NCI-H1105 (cell line): ENCODE measurements at places on chromosomes 13 and 19.

DNA sequence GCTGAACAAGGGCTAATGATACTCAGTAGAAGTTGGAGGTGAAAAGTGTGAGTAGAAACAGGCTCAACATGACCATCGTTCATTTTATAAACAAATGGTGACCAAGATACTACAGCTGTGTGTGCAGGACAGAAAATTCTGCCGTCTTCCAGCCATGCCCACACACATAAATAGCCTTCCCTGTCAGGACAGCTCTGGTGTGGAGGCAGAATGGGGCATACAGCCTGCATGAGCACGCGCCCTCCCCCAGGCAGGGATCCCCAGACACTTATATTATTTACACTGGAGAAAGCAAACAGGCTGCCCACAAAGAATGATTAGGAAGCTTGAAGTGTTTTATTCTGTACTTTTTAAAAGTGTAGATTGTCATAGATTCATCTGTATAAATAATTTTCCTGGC lies 20.4 kb downstream of the GJA3 start:
- DNase-seq: no peak

DNA sequence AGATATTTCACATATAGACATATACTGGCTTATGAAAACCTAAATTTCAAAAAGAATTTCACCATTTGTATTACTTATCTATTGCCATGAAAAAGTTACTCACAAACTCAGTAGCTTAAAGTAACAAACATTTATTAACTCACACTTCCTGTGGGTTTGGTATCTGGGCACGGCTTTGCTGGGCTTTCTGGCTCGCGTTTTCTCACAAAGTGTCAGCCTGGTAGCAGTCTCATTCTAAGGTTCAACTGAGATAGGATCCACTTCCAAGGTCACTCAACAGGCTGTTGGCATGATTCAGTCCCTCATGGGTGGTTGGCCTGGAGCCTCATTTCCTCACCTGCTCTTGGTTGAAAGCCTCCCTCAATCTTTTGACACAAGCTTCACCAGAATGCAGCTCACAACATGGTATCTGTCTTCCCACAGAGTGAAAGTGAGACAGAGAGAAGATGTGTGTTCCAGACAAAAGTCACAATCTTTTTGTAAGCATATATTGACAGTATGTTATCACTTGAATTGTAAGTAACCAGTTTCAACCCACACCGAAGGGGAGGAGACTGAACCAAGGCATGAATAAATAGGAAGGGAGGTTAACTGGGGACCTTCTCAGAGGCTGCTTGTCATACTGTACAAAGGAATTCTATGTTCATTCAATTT lies 1065.8 kb upstream of the SPRY2 start:
- no peak for DNase-seq

DNA sequence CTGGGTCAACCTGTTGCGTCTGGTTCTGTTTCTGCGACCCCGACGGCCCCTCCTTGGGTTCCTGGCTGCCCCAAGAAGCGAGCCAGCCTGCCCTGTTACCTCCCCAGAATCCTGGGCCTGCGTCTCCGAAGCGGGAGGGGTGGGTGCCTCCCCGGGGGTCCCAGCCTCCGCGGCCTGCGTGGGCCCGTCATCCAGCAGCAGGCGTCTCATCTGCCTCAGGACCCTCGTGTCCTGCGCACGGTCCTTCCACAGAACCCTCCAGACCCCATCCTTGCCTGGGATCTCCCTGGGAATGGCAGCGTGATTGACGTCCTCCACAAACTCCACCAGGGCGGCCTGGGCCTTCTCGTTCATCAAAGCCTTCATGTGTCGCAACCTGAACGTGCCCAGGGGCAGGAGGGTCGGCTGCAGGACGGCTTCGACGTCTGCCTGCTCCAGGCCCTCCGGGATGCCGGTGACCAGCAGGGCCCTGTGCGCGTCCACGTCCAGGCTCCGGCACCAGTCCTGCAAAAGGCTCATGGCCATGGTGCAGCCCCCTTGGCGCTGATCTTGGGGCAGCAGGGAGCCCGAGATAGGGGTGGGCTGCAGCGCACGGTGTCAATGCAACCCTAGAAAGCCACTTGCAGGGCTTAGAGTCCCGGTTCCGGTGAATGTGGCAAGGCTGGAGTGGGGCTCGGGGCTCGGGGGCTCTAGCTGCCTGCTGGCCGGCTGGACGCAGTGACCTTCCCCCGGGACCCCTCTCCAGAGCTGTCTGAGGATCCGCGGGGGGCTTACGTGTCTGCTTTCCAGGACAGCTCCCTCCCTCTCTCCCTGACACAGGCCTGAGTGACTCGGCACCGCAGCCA lies 504 bp downstream of the PNMA8B start:
- DNase-seq: no peak

DNA sequence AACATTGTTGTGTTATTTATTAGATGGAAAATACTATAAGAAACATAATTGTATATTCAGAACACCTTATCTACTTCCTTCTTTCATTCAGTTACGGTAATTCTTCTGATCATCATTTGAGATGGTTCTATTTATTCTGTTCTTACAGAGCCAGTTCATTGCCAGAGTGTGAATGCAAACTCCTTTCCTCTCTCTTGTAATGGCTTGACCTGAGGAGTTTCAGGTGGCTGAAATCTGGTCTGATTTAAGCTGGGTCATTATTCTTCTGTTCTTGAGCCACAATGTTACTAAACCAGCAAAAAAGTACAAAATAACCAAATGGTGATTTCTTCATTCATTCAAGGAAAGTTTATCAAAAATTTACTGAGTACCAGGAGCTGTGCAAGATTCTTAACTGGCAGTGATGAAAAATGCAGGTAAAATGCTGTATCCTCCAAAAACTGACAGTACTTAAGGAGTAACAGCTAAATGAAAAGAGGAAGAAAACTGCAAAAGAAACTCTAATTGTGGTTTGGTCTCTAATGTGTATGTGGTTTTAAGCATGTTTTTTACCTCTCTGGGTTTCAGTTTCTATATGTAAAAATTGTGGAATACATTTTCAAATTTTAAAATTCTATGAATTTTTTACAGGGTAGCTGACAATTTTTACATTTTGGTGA lies 182.4 kb upstream of the UFM1 start:
- DNase-seq: no peak

GRCh38 chr13:84491952-84492351 lies 609.7 kb upstream of the SLITRK1 start:
- no peak for DNase-seq

DNA sequence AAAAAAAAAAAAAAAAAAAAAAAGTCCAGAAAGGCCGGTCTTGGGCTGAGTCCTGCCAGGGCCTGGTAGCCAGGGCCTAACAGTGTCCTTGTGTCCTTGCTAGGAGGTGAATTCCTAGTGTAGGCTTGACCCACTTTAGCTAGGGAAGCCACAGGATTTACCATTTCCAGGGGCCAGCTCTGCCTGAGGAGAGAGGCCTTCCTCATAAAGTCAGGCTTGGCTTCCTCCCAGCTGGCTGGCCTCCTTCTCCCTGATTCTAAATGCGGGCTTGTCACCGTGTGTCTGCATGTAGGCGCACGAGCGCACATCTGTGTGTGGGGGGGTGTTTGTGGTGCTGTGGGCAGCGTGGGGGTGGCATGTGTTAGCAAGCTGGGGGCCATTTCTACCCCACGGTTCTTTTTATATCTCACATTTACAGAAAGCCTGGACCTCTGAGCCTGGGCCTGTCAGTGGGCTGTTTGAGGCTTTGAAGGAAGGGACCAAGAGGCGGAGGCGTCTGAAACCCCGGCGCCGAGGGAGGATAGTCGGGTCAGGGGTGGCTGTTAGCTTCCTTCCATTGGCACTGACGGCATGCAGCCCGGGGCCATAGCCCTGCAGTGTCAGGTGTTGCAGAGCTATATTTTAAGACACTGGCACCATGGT lies 31.7 kb downstream of the IER2 start:
- DNase-seq: no peak

DNA sequence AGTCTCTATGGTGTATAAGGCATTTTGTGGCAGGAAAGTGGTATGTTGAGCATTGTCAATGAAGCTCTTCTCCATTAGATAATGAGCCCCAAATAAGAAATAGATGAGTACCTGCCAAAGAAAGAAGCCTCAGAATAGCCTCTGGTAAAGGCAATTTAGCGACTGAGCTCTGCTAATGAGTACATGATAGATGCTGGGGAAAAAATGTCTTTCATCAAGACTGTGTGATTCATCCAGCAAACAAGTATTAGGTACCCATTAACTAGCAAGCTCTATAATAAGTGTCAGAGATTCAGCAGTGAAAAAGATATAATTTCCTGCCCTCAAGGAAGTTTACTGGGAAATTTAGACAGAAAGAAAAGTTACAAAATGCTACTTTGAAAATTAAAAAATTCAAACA lies 294.6 kb downstream of the ITGBL1 start:
- no peak for DNase-seq

- DNase-seq: no peak
These were observed 199.6 kb downstream of the KLF5 start for GRCh38 chr13:73258406-73258805.

GRCh38 chr19:56765137-56765536 lies 75.4 kb downstream of the PEG3 start:
- no peak for DNase-seq

- DNase-seq: no peak
These were observed 580.6 kb downstream of the LMO7 start for GRCh38 chr13:76216729-76217128.

GRCh38 chr13:46578590-46578975 lies 25.6 kb downstream of the LRCH1 start:
- DNase-seq: no peak

GRCh38 chr19:1512671-1513498 lies at the start of gene ADAMTSL5:
Gene ADAMTSL5 (minus strand): TSS chr19:1513019. CDS start chr19:1510943, 2,076 bp downstream.
- no peak for DNase-seq

DNA sequence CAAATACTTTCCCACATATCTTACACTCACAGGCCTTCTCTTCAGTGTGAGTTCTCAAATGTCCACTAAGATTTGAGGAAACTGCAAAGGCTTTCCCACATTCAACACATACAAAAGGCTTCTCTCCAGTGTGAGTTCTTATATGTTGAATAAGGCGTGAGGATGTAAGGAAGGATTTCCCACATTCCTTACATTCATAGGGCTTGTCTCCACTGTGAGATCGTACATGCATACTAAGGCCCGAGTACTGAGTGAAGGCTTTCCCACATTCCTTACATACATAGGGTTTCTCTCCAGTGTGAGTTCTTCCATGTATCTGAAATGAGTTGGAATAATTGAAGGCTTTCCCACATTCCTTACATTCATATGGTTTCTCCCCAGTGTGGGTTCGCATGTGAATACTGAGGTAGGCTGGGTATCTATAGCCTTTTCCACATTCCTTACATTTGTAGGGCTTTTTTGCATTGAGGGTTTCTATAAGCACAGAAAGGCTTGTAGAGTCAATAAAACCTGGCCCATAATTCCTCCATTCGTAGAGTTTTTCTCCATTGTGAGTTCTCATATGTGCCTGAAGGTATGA lies 9.6 kb downstream of the ZNF426 start:
- DNase-seq: no peak
